NCI-H2081 treated with DMSO at 0.1 percent for 48 hours (cell line): ENCODE measurements at places on chromosomes 11 and 22.

DNA sequence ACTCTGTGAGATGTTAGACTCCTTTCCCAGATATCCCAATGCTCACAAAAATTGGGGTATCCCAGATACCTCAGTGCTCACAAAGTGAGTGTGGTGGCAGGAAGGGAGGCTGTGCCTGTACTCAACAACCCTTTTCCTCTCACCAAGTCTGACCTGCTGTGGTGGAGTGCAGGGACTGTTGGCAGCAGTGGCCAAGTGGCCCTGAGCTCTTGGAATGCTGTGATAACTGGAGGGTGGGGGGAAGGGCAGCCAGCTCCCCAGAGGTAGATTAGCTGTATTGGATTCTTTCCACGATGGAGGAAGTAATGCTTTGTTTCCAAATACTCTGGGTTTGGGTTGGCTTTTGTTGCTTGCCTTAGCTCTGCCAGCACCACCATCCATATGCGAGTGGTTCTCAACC is 46.0 kb upstream of the OR9Q1 start:
- no peak for DNase-seq

GRCh38 chr11:11786234-11786633 is 55.5 kb upstream of the USP47 start:
- no peak for DNase-seq

DNA sequence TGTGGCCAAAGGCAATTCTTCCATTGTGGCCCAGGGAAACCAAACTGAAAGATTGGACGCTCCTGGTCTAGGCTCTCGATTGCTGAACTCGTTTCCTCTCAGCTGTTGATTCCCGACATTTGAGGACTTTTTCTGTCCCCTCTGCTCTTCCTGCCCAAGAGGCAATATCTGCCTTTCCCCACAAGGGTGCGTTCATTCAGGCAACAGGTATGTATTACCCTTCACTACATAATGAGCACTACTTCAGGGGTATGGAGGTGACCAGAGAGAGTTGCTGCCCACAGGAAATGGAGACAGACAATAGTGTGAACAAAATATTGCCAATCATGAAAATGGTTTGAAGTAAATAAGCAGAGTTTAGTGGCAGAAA is 8.2 kb downstream of the PTH start:
- no peak for DNase-seq

- DNase-seq = no peak
Measured at GRCh38 chr11:5550440-5551095, 2.2 kb upstream of the OR52H1 start.

DNA sequence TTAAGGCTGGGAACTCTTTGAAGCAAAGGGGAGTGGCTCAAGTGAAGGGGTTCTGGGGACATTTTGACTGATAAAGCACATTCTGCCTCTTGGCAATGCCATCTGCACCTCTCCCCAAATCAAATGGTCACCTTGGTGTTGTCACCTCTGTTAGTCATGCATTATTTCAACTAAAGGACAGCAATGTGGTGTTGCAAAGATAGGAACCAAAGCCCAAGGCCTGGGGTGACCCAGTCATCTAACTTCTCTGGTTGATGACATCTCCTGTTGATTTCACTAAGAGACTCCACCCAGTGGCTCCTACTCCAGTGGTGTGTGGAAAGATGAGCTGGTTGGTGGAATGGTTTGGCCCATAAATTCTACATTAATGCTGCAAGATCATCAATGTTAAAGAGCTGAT is 7.8 kb upstream of the MS4A1 start:
- DNase-seq = no peak

GRCh38 chr11:43376594-43376993 is 17.9 kb downstream of the TTC17 start:
- no peak for DNase-seq

DNA sequence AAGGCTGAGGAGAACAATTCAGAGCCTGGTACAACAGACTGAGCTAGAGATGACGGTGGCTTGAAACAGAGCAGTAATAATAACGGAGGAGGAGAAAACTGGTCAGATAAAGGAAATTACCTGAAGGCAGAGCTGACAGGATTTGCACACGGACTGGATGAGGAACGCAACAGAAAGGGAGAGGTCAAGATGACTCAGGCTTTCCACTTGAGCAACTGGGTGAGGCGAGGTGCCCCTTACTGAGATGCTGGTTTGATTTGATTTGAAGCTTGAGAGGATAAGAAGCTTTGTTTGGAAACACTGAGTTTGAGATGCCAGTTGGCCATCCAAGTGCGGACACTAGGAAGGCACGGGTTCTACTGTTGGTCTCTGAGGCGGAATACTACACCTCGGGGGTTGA is 35.4 kb upstream of the NRIP3 start:
- DNase-seq = no peak

DNA sequence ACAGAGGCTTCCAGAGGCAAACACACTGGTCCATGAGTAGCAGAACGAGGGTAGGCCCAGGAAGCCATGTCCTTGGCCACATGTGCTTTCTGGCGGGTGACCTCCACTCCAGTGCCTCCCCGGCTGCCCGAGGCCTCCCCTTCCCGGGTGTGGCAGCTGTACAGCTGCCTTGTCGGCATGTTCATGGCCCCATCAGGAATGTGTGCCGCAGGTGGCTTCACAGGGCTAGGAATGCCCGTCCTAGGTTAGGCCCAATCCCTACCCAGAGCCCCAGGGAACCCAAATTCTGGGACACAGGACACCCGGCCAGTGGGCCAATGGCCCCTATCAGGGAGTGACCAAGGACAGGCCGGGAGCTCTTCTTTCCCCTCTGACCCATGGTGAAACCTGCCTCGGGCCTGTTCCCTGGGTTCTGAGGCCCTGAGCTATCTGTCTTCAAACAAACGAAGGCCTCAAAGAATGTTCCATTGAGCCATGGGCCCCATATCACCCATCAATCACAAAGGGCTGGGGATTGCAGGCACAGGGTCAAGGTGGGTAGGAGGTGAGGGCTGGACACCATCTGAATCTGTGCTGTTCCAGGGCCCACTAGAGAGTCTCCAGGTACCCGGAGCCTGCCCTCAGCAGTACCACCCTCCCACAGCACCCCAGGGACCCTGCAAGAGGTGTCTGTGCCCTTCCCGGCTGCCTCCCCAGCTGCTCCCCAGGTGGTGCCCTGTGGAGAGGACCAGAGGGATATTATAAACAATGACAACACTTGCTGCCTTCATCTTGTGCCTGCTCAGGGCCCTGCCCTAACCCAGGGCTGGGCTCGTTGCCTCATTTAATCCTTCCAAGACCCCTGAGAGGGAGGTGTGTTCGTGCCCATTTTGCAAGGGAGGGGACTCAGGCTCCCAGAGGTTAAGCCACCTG is 4.0 kb upstream of the CDKN1C start:
- DNase-seq = no peak

- no peak for DNase-seq
Measured at GRCh38 chr22:42648368-42649245, 585 bp downstream of the CYB5R3 start.

DNA sequence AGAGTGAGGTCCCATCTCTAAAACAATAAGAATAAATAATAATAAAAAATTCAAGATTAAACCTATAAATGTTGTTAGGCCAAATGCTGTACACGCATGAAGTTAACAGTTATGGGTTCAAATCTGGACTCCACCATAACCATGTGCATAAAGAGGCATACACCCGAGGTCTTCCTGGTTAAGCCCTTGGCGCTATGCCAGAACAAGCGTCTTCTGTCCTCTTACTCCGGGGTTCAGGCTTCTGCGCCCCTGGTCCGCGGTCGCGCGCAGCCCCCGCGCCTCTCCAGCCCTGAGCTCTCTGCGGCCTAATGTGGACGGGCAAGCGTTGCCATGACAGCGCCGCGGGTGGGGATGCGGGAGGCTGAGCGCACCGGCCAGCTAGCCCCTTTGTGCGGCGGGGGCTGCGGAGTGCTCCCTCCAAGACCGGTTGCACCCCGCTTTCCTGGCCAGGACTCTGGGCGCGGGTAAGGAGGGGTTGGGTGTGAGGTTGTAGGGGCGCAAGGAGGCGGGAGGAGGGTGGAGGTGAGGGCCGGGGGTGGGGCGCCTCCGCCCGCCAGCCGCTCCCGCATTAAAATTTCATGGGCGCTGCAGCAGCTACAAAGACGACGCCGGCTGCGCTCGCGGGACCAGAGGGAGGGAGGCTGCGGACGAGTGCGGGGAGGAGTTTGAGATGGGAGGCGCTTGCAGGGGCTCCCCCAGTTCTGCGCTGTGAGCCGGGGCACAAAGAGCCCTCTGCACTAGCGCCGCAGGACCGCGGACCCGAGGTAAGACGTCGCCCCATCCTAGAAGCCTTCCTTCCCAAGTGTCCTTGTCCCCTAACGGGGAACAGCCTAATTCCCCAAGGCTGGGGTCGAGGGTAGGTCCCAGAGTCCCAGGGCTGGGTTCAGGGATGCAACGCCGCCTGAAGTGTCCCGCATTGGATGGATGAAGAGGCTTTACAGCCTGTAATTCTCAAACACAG is at the start of gene MIAT:
Gene MIAT, plus strand, starts transcription at position 698 of the 961 bp plus-strand sequence.
- no peak for DNase-seq

- DNase-seq = no peak
Measured at GRCh38 chr11:34621876-34622275, 983 bp downstream of the EHF start.

DNA sequence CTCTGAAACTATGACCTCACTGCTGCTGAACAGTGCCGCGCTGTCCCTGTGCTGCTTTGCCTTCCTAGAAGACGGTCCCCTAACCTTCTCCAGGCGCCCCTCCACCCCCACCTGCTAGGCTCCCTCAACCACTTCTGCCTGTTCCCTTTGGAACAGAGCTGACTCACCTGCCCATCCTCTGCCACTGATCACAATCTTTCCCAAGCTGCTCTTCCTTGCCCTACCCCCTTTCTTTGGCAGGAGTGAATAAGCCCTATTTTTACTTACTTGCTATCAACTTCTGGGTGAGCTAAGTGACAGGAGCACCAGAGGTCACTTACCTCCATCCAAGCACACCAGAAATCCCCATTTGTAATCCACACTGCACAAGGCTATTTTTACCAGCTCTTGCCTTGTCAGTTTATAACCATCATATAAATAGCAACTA is 116.0 kb upstream of the BID start:
- no peak for DNase-seq

- DNase-seq = no peak
Measured at GRCh38 chr11:64498136-64498535, 92.9 kb upstream of the SLC22A12 start.

GRCh38 chr11:6413791-6414201 is 5.1 kb downstream of the APBB1 start:
- no peak for DNase-seq

- no peak for DNase-seq
Measured at GRCh38 chr11:124900464-124900863, 2.8 kb upstream of the ROBO4 start.

DNA sequence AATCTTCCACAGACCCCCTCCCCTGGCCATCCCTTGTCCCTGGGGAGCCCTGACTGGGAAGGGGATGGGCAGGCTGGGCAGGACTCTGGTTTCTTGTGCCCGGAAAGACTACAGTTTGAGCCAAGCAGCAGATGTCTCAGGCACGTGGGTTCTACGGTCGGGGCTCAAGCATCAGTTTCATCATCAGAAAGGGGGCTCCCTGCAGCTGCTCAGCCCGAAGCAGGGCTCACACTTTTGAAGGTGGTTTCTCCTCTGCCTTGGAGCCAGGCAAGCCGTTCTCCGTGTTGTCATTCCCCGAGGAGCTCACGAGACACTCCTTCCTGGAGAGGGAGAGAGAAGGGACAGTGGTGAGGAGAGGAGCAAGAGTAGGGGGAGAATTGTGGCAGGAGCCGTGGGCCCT is 15.8 kb downstream of the SCN4B start:
- DNase-seq = no peak

GRCh38 chr11:130553306-130553705 is 104.9 kb downstream of the ADAMTS15 start:
- no peak for DNase-seq

GRCh38 chr22:23066200-23067022 is 3.9 kb upstream of the GNAZ start:
- no peak for DNase-seq

DNA sequence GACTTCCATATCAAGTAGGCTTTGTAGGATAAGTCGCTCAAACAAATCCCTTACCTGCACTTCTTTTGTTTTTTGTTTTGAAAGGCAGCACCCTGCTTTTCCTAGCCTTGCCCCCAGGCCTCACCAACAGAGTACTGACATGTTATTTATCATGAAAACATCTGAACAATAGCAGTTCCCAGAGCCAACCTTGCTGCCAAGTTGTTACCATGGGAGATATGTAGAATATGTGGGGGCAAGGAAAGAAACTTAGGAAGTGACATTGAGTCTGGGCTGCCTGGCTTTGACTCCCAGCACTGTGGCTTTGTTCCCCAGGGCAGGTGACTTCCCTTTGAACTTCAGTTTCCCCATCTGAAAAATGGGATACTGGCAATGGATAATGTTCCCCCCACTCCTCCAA is 53.4 kb upstream of the CRYBB3 start:
- DNase-seq = no peak

DNA sequence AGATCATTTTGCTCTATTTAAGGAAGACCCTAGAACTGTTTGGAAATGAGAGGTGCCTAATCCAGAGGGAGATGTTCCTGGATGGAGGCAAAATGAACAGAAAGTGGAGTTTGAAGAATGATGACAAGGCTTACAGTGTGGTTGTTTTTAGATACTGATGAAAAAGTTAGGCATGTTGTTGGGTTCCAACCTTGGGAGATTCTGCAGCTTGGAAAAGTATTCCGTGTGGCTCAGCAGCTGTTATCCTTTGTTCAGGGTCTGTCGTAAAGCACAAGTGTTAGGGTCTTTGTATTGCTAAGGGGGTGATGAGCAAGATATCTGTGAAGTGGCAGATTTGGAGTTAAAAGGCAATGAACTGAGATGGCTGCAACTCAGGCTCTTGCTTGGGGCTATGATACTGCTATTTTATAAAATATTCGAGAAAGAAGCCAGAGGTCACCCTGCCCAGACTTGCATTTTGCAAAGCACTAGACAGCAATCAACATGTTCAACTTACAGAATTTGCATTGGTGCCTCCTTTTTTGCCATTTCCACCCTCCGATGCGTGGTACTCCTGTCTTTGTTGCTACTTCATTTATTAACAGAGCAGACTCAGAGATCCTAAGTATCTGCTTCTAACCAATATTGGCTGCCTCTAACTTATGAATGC is 45.3 kb upstream of the POGLUT3 start:
- DNase-seq = no peak

DNA sequence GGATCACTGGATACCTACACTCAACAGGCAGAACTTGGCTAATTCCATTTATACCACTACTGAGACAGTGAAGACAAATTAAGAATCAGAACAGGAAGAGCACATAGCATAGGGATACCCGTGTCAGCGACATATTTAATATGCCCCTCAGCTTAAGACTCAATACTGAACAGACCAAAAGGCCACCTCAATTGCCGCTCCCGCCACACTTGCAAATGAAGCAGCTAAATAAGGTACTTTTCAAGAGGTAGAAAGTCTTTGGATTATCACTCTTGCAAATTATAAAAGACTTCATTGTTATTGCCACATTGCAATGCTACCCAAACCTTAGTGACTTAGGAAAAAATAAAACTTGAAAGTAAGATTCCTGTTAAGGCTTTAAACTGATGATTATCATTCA is 3.1 kb downstream of the DDX17 start:
- no peak for DNase-seq

GRCh38 chr11:46457021-46457420 is 65.4 kb upstream of the CHRM4 start:
- no peak for DNase-seq
